ENCODE measurements at places on chromosomes 3 and 15.

DNA sequence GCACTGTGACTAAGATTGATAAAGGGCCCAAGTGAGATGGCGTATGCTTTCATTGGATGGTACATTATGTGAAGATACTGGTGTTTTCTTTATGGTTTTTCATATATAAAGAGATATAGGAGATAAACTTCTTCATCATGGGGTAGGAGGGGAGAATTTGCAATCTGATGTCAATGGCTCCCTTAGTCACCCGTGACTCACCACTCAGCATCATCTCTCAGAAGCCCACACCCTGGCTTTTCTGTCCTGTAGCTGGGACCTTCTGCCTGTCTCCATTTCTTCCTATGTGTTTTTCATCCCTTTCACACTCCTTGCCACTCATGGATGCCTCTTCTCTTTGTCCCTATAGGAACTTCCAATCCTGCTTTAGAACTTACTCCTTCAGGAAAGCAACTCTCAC, 114.3 kb upstream of the SEMA6D start:
- DNase-seq: no peak

GRCh38 chr3:71310359-71310979, 273.1 kb downstream of the FOXP1 start:
- peak; percentile 58 for DNase-seq

- DNase-seq: no peak
Measured at GRCh38 chr15:75420698-75421097, 30.8 kb downstream of the SIN3A start.

DNA sequence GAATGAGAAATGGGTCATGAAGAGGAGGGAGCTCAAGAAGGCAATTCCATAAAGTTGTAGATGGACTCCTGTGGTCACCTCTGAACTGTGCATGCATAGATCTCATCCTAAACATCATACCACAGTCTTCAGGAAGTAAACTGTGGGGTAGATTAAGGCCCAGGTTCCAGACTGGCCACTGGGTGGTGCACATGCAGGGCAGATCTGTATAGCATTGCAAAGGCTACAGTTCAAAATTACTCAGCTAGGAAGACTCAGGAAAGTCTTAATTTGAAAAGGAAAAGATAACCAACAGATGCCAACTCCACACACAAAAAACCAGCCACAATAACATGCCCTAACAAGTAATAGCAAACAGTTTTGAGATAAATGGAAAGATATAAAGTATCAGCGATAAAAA, 20.3 kb downstream of the KY start:
- DNase-seq: no peak

GRCh38 chr3:37862903-37863815, 1.5 kb downstream of the CTDSPL start:
- no peak for DNase-seq

GRCh38 chr3:143266927-143267326, 147.4 kb downstream of the CHST2 start:
- DNase-seq: no peak

DNA sequence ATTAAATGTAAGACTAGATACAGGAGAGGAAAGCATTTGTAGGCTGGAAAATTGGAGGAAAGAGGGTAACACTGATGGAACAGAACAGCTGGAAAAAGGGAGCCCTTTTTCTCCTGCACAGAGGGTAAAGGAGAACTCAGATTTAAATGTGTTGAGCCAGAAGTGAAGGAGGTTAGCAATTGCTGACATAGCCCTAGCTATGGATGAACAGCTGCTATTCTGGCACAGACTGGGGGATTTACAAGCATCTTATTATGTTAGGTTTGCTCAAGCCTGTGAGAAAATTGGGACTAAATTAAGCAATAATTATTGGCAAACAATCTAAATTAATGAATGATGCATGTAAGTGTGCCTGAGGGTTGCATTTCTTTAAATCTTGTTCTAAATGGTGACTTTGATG, 40.6 kb upstream of the PRR20G start:
- DNase-seq: no peak

DNA sequence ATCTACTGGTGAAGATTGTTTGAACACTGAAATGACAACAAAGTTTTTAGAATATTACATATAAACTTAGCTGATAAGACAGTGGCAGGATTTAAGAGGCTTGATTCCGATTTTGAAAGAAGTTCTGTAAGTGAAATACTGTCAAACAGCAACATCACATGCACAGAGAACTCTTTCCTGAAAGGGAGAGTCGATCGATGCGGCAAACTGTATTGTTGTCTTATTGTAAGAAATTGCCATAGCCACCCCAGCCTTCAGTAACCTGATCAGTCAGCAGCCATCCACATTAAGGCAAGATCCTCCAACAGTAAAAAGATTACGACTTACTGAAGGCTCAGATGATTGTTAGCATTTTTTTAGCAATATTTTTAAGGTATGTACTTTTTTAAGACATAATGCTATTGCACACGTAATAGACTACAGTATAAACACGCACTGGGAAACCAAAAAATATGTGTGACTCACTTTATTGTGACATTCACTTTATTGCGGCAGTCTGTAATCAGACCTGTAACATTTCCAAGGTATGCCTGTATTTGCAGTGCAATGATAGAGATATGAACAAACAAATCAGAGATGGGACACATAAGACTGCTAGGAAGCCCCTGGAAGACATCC, 225.6 kb upstream of the UBE2E1 start:
- no peak for DNase-seq

DNA sequence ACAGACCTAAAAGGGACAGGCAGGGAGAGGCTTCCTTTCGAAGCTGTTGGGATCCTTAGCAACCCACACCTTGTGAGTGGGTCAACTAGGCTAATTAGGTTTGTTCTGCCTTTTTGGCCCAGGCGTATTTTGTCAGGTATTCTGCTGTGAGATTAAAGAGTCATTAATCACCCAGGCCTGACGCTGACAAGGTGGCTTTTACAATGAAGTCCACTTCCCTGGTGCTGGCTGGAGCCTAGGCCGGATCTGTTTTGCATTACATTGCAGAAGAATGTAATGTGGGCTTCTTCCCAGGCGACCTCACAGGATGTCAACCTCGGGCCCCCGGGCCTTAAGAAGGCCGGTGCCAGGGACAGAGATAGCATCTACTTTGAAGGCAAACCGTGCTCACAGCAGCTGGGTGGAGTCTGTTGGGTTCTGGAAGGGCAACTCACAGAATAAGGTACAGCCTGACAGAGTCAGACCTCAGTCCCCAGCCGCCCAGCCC, 76.9 kb downstream of the HES1 start:
- no peak for DNase-seq

DNA sequence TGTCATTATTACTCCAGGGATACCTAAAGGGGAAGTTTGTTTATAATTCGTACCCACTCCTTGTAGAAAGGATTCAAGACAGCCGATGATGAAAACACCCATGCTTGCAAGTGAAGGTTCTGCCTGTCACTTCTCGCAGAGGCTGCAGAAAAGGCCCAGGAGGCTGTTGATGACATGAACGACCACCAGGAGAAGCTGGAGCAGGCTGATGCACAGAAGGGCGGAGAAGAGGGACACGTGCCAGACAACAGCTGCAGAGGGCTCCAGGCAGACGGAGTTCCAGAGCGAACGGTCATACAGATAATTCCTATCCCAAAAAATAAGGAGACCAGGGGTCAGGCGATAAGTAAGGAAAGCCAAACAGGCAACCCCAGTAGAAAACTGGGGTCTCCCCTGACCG, 5.7 kb upstream of the DYNLT2B start:
- DNase-seq: no peak

GRCh38 chr3:127041264-127041820, 58.4 kb downstream of the PLXNA1 start:
- DNase-seq: no peak

DNA sequence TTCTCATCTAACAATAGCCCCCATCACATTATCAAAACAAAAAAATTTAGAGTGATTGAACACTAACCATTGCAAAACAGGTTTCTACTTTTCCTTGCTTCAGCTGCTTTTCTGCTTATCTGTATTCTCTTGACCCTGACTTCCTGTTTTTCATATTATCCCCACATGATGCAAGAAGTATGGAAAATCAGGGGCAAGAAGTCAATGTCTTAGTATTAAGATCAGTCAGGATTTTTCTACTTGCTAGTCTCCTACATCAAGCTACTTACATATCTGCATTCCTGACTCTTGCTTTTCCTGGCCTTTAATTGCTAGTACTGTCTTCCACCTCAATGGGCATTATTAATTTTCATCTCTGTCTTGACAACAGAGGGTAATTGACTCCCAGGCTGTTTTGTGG, 300.2 kb downstream of the OTOL1 start:
- no peak for DNase-seq

DNA sequence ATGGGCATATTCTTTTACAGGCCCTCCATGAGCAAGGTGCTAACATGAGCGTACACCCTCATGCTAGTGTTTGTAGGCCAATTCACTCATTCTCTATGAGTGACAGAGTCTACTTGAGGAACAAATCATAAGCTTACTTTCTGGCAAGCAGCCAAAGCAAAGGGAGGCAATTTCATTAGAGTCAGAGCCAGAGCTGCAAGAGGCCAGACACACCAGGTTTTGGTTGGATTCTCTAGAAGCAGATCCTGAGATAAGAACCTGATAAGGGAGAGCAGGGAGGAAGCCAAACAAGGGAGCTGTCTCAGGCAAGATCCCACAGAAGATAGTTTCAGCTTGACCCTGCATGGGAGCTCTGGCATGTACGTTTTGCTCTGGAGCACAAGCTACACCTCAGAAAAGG, 214.1 kb upstream of the CTNNB1 start:
- no peak for DNase-seq

GRCh38 chr15:51848811-51849210, 19.4 kb downstream of the TMOD3 start:
- no peak for DNase-seq

DNA sequence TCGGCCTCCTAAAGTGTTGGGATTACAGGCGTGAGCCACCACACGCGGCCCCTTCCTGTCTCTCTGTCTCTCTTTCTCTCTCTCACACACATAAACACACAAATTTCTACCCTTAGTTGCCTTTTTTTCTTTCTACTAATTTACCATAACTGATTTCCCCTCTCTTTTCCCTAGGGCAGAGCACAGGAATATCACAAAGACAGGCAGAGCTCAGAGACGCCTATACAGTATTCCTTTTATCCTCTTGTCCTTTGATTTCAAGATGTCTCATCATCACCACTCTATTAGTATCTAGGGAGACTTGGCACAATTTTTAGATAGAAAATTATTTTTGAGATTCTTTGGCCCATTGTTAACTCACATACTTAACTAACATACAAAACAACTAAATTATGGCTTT, 25.8 kb upstream of the ST3GAL6 start:
- no peak for DNase-seq

- no peak for DNase-seq
Measured at GRCh38 chr15:69706353-69707097, 253.9 kb downstream of the RPLP1 start.

GRCh38 chr3:114827495-114827894, 319.6 kb downstream of the ZBTB20 start:
- no peak for DNase-seq

- DNase-seq: no peak
Measured at GRCh38 chr3:47712398-47712797, 69.3 kb downstream of the SMARCC1 start.

Measured in bone marrow (tissue), 2 donors.